ENCODE measurements at places on chromosomes 2 and 18. TPM values are rescaled to one million over a fixed set of nuclear protein-coding genes. Genes with fewer than 3 reads are reported as not detected.

Gene NCOA1
- total RNA-seq: 16.6 TPM

Gene REG3G
- total RNA-seq: not detected

Gene AQP12A
- not detected for total RNA-seq

Gene TOGARAM2
- 8.9 TPM for total RNA-seq

Gene PUS10
- total RNA-seq: 7.5 TPM

- H3K36me3 ChIP-seq: no peaks in the 10 kb centered on the region
- DNase-seq: no peak
- no peak overlapping the region for H3K4me3 ChIP-seq
- no peaks in the 10 kb centered on the region for H3K27me3 ChIP-seq
Observed at GRCh38 chr18:74901362-74902146, 303.9 kb downstream of the ZNF407 start.

- DNase-seq: no peak
- H3K4me1 ChIP-seq: no peaks in the 10 kb centered on the region
- no peak overlapping the region for H3K27ac ChIP-seq
- no peaks in the 10 kb centered on the region for H3K27me3 ChIP-seq
- no peaks in the 10 kb centered on the region for H3K36me3 ChIP-seq
Observed at GRCh38 chr18:43774497-43774896, 497.2 kb upstream of the SYT4 start.

DNA sequence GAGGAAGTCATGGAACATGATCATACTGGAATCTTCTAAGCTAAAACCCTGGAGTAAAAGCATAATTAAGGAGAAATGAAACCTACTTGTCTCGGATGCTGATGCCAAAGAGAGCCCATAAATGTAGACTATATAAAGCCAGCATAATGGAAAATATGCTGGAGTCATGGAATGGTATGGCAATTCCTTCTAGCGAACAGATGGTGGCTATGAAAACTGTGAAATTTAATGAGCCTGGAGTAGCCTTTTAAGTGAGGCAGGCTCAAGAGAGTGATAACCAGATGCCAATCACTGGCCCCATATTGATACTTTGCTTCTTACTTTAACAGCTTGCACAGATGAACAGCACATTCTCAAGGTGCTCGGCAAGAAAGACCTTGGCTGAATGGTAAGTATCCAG is 206.3 kb downstream of the PID1 start:
- H3K27ac ChIP-seq: no peak overlapping the region
- no peak for DNase-seq
- H3K27me3 ChIP-seq: no peaks in the 10 kb centered on the region
- H3K4me1 ChIP-seq: no peaks in the 10 kb centered on the region
- H3K36me3 ChIP-seq: no peaks in the 10 kb centered on the region
- no peak overlapping the region for H3K4me3 ChIP-seq
